ENCODE measurements at places on chromosomes 1 and 21.

DNA sequence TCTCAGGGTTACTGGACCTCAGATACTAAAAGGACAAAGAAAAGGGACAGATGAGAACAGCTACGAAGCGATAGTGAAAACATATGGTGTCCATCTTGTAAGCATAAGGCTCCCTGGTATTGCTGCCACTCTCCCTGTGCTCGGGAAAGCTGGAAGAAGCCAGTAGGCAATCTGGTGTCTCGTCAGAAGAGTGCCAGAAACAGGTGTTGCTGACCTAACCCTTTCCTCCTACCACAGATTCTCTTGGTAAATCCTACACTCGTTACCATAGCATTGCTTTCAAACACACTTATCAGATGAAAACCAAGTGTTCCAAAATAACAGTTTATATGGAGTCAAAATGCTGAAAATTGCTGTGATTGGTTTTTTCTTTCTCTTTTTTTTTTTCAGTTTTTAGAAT is 146.3 kb downstream of the NRIP1 start:
- no peak for DNase-seq

GRCh38 chr1:116605315-116605714 is 34.5 kb upstream of the CD58 start:
- no peak for DNase-seq

DNA sequence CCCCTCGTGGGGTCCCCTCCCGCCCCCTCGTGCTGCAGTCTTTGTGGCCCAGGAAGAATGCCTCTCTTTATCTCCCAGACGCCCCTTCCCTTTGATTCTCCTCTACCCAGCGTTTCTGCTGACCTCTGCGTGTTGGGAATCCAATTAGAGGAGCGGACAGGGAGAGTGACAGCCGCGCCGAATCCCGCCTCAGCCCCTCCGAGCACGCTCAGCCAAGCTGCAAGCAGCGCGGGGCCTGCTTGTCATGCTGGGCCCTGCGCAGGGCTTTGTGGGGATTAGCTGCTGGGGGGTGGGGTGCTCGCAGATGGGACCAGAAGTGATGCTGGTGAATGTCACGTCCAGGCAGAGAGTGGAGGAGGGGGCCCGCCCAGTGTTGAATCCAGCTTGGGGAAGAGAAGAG is 91.1 kb downstream of the EPHB2 start:
- no peak for DNase-seq

GRCh38 chr1:58406301-58407071 is 140.0 kb downstream of the OMA1 start:
- DNase-seq, result no peak

- DNase-seq, result no peak
These were observed 16.1 kb downstream of the C1orf141 start for GRCh38 chr1:67118646-67119045.

GRCh38 chr1:167904652-167905130 is 9.2 kb downstream of the ADCY10 start:
- DNase-seq, result no peak

GRCh38 chr1:38221006-38221649 is 174.5 kb upstream of the POU3F1 start:
- no peak for DNase-seq

DNA sequence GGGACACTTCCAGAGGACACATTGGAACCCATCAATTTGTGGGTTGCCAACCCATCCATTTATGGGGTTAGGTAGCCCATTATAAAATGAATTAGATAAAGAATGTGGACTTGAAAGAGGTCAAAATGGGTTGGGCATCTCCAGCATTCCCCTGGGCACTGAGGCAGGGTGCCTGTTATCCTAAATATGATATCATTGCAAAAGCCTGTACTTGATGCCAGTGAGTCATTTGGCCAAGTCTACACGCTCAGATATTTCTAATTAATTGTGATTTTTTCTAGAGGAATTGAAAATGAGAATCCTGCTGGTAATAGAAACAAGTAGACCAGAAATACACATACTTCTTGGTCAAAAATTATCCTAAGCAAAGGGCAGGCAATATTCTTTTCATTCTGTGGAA is 21.9 kb upstream of the NBL1 start:
- no peak for DNase-seq

GRCh38 chr1:38481871-38482826 is 377.4 kb downstream of the RRAGC start:
- no peak for DNase-seq

GRCh38 chr1:229907884-229908638 is 159.0 kb upstream of the GALNT2 start:
- no peak for DNase-seq

- DNase-seq, result no peak
These were observed 1232.1 kb downstream of the MRPL39 start for GRCh38 chr21:24375201-24375600.

- DNase-seq, result no peak
These were observed 2.6 kb downstream of the PRDM2 start for GRCh38 chr1:13702425-13703127.

- no peak for DNase-seq
These were observed 9.3 kb upstream of the FAM89A start for GRCh38 chr1:231049121-231049979.

DNA sequence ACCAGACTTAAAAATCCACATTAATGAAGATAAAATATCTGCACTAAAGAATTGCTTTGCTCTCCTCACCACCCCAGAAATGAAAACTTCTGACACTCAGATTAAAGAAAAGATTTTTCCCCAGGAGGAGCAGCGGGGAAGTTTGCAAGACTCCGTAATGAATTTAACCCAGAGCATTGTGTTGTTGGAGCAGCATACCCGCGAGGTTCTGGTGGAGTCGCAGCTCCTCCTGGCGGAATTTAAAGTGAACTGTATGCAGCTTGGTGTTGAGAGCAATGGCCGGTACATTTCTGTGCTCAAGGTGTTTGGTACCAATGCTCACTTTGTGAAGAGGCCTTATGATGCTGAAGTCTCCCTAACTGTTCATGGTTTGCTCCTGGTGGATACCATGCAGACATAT is 46.4 kb downstream of the VPS13D start:
- DNase-seq, result no peak

- peak; percentile 4 for DNase-seq
These were observed 438.5 kb downstream of the PTPRU start for GRCh38 chr1:29674627-29675326.

GRCh38 chr1:156667610-156667967 is 9.6 kb downstream of the NES start:
- DNase-seq, result no peak

DNA sequence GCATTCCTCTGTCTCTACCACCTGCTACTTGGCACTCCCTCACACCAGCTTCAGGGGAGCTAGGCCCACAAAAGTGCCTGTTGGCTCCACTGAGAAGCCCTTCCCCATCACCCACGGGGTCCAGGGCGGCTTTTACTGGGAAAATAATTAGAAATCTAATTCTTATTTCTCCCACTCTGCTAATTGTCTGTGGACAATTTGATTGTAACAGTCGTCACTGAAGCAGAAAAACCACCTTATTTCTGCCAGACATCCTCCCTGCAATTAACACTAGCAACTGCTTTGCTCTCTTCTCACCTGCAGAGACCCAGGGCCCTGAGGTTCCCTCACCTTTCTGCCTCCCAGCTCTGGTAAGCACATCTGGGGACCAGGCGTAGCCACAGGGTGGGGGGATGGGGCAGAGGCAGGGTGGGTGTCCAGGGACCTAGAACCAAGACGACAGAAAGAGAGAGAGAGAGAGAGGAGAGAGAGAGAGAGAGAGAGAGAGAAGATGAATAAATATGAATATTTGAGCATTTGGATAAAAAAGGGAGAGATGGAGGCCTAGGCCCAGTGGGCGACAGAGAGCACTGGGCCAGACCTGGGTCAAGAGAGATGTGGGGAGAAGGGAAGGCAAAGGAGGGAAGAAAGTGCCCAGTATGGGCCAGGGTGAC is 32.6 kb downstream of the FOXO6 start:
- no peak for DNase-seq

GRCh38 chr21:33032434-33033047 is 6.8 kb downstream of the OLIG2 start:
- no peak for DNase-seq

- no peak for DNase-seq
These were observed 11.8 kb upstream of the RPF1 start for GRCh38 chr1:84467298-84467697.

- DNase-seq, result no peak
These were observed 128.5 kb upstream of the SERTAD4 start for GRCh38 chr1:210104103-210104502.

GRCh38 chr1:29134695-29135028 is 11.0 kb upstream of the TMEM200B start:
- DNase-seq, result no peak

GRCh38 chr1:164702216-164702615 is 143.2 kb downstream of the PBX1 start:
- no peak for DNase-seq

GRCh38 chr1:172252958-172253357 is 167.5 kb upstream of the C1orf105 start:
- no peak for DNase-seq

DNA sequence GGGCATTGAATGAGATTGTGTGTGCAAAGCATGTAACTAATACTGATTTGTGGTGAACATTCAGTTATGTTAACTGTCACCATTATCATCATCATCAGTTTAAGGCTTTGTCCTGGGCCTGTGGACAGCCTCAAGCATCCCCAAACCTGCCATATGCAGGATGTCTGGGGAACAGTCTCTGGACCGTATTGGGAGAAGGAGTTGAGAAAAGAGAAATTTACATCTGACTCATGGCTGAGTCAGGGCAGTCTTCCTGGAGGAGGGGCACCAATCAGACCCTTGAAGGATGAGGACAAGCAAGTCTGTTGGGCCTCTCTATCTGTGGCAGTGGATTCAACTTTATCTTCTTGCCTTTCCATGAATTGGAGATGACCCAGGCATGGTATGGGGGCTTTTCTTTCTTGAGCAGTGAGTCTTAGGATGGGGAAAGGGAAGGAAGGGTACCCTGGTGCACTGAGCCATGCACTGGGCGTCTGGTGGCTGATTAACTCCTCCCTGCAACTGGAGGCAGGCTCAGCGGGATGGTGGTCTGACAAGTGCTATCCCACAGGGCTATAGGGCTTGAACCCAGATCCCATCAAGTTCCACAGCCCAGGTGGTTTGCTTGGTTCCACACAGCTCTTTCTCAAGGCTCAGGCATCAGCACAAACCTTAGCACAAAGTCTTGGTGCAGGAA is 2.9 kb downstream of the PADI3 start:
- DNase-seq, result no peak

- DNase-seq, result no peak
These were observed 111.1 kb downstream of the PIK3R3 start for GRCh38 chr1:46021046-46021996.

- no peak for DNase-seq
These were observed 19.3 kb upstream of the RUNX3 start for GRCh38 chr1:24949331-24949881.

- no peak for DNase-seq
These were observed 46.0 kb downstream of the RPL5 start for GRCh38 chr1:92877792-92878191.

GRCh38 chr1:40796939-40797667 is 13.5 kb downstream of the KCNQ4 start:
- no peak for DNase-seq

- no peak for DNase-seq
These were observed 167.7 kb upstream of the PTGFR start for GRCh38 chr1:78322928-78323680.

DNA sequence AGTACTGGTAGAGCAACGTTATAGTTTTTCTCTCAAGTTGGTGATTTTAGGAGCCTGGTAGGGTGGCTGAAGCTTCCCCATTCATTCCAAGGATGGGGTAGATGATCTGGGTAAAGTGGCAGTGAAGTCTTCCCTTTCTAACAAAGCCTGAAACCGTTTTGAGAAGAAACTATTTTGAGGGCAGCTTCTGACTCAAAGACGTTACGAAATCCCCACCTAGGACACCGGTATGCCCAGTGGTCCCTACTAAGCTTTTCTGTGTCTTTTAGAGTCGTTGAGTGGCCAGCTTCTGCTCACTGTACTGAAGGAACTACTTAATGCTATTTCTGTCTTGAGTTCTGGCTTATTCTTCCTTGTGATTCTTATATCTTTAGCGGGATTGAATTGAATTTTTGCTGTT is 1.4 kb downstream of the WDTC1 start:
- no peak for DNase-seq

DNA sequence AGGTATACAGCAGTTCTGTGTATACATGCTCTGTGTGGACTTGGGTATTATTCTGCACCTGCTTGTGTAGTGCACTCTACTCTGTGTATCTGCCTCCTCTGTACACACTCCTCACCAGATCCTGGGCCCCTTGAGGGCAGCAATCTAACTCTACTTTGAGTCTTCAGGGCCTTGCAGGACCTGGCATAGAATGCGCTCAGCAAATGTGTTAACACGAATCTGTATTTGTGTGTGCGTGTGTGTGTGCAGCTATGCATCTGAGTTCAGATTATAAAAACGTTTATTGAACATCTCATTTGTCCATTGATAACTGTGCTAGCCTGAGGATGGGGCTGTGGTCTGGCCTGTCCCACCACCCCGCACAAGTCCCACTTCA is 3.9 kb upstream of the MEF2D start:
- DNase-seq, result no peak

DNA sequence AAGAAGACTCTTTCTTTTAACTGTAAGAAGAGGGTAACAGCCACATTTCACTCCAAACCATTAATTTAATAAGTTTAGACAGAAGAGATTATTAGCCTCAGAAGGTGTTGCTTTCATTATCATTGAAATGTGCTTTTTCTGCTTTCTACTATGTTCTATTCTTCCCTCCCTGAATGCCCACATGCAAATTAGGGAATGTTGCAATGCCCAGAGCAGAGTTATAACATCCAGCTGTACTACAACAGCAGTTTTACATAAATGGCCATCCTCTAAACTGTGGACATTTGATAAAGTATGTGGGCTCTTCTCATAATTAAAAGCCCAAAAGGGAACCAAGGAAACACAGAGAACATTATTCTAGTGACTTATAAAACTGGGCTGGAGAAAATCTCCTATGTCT is 82.2 kb upstream of the SOD1 start:
- no peak for DNase-seq

- DNase-seq, result peak; percentile 35
These were observed 1.4 kb downstream of the ARF1 start for GRCh38 chr1:228083871-228084278.

DNA sequence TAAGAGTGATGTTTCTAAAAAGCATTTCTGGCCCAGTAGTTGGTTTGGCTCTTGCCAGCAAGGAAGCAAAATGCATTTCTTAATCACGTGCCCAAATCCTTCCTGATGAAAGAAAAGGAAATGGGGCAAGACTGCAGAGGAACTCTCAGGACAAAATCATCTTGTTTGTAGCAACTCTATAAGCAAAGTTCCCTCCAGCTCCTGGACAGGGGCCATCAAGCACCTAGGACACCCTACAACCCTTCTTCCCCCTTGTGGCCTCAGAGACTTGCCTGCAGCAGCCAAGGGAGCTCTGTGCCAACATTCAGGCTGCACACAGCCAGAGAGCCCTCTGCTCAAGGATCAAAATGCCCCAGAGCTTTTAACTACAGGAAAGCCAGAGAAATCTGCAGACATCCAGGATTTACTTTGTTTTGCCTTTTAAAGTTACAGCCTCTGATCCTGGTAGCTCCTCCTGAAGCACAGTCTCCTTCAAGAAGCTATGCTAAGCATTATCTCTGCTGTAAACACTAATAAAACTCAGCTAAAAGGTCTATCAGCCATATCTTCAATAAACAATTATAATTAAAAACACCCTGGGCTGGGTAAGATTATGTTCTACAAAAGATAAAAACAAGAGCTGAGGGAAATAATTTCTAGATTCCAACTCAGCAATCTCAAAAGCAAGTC is 105.0 kb downstream of the KIAA0319L start:
- peak; percentile 24 for DNase-seq

Measured in colonic mucosa (tissue), 4 donors.